ENCODE measurements at places on chromosomes 1 and 21. TPM values are rescaled to one million over a fixed set of nuclear protein-coding genes. Genes with fewer than 3 reads are reported as not detected.

DNA sequence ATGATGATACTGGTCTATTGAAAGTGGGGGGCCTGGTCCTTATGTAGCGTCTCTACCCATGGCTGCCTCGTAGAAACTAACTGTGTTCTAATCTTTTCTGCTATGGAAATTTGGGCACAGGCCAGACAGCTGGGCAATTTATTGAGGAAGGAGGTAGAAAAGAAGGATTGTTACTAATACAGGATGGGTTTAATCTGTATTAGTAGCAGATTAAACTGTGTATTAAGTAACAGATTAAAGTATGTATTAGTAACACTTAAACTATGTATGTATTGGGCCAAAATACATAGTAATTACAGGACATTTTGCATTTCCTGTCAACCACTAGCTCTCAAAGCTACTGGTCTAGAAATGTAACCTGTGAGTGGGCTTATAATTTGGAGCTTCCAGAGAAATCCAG, 142.0 kb downstream of the MAST2 start:
- H3K4me3 ChIP-seq = no peak overlapping the region
- no peaks in the 10 kb centered on the region for H3K4me1 ChIP-seq
- no peaks in the 10 kb centered on the region for H3K36me3 ChIP-seq
- no peak overlapping the region for H3K27ac ChIP-seq

DNA sequence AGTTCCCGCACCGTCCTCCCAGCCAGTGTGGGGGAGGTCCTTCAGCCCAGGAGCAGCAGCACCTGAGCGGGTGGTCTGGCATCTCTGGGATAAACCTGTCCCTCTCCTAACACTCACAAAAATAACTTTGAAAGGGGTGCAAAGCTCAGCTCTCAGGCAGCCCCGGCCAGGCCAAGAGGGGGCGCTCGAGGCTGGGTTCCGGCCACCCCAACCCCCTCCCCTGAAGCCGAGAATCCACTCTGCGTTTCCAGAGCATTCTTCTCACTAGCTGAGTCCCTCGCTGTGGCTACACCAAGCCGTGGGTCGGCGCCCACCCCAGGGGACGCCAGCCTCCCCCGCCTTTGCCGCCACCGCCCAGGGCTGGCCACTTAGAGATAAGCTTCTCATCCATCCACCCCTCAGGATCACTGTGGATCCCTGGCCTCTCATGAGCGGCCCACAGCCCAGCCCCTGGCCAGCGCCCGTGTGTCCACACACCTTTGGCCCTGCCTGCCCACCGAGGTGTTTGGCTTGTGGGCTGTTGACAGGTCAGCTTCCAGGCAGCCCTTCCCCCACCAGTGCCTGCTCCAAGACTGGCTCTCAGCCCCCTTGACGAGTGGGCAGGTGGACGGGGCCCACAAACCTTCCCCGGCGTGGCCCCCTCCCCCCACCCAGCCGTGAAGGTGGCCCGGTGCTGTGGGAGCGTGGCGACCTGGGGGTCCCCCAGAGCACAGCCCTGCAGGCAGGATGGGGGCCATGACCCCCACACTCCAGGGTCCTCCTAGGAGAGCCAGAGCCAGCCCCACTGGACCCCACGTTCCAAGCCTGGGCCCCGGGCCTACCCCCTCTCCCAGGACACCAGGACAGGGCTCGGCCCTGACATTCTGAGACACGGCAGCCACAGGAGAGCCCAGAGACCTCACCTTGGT, 1.9 kb downstream of the FTCD start:
- no peaks in the 10 kb centered on the region for H3K27me3 ChIP-seq
- no peak overlapping the region for H3K4me3 ChIP-seq
- peaks cover 22% of the 10 kb centered on the region for H3K4me1 ChIP-seq
- DNase-seq = peak; percentile 73
- H3K36me3 ChIP-seq = no peaks in the 10 kb centered on the region
- peak overlapping the region; percentile 88 for H3K27ac ChIP-seq

- H3K36me3 ChIP-seq = no peaks in the 10 kb centered on the region
- H3K27me3 ChIP-seq = no peaks in the 10 kb centered on the region
- no peaks in the 10 kb centered on the region for H3K4me1 ChIP-seq
- no peak overlapping the region for H3K27ac ChIP-seq
- H3K4me3 ChIP-seq = no peak overlapping the region
These were observed 170.1 kb upstream of the IRF2BP2 start for GRCh38 chr1:234780112-234780511.

DNA sequence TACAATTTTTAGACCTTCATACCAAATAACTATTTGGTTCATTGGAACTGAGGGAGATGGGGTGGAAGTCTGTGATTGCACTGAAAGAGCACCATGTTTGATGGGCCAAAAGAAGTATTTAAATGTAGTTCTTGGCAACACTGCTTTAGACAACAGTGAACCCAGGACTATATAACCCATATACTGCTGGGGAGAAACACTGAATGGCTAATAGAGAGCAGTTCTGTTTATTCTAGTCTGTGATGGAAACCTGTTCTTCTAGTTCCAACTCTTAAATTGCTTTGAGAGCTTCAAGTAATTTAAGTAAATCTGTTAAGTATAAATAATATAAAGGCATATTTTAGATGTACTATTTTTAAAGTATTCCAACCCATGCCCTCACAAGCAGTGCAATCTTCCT, 96.3 kb downstream of the NIBAN1 start:
- H3K27ac ChIP-seq = no peak overlapping the region
- no peak for DNase-seq
- no peak overlapping the region for H3K4me3 ChIP-seq
- H3K27me3 ChIP-seq = no peaks in the 10 kb centered on the region

DNA sequence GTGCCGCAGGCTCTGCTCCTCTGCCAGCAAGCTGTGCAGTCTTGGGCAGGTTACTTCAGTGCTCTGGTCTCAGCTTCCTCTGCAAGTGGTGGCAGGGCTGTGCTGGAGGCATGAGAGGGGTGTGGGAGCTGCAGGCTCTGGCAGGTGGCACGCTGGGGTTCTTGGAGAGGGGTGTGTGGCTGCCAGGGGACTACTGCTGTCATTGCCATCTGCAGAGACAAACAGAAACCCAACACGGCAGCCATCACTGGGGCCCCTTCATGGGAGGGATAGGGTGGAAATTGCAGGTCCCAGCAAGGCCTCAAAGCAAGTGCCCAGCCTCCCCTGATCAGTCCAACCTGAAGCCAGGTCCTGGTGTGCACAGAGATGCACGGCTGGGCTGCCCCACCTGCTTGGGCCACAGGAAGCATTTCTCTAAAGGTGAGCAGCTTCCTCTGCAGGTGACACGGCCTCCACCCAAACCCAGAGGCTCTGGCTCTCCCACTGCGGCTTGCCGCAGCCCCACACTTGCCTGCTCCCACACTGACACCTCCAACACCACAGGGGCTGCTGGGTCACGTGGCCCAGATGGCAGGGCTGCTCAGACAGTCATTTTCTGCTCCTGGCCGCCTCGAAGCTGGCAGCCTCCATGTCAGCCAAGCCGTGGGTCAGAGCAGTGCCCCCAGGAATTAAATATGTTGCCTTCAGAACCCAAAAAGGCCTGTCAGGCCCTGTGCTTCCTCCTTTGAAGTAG, 4.1 kb upstream of the COL6A2 start:
- DNase-seq = no peak
- no peaks in the 10 kb centered on the region for H3K36me3 ChIP-seq
- no peaks in the 10 kb centered on the region for H3K27me3 ChIP-seq
- H3K27ac ChIP-seq = no peak overlapping the region
- no peak overlapping the region for H3K4me3 ChIP-seq
- peaks cover 3% of the 10 kb centered on the region for H3K4me1 ChIP-seq

DNA sequence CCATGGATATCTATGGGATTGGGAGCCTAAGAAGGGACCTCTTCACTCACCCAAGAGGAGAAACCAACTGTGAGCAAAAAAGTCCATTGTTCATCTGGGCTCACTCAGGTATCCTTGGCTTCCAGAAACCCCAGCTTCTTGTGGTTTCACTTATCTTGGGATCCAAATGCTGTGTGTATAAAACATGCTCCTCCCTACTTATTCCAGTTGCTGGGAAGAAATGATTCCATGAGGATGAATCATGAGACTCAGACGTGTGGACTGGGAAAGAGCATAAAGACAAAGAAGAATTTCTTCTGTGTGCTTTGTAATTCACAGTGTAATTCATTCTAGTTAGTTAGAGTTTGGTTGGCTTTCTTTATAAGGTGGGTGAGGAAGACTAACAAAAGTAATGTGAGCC, 283.7 kb downstream of the ZNF648 start:
- no peak overlapping the region for H3K27ac ChIP-seq
- no peaks in the 10 kb centered on the region for H3K27me3 ChIP-seq
- no peak overlapping the region for H3K4me3 ChIP-seq
- no peaks in the 10 kb centered on the region for H3K4me1 ChIP-seq
- no peaks in the 10 kb centered on the region for H3K36me3 ChIP-seq

DNA sequence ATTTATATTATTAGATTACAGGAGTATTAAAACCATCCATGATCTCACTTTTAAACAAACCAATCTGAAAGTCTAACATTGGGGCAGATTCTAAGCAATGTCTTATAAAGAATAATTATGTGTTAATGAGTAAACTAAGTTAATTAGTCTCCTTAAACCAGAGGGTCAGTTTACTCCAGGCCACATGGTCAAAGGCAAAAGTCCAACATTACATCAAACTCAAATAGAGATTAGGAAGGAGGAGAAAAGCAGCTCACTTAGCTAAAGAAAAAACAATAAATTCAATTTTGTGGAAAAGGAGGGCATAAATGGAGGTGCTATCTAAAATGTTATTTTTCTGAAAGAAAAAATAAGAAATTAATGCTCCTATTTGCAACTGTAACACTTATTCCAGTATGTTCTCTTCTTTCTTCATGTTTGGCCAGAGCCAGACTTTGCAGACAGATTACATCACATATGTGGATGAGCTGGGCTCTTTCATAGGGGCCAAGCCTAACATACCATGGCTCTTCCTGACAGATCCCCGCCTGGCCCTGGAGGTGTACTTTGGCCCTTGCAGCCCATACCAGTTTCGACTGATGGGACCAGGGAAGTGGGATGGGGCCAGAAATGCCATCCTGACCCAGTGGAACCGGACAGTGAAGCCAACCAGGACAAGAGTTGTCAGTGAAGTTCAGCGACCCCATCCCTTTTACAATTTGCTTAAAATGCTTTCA, 24.3 kb upstream of the FMO2 start:
- no peak overlapping the region for H3K4me3 ChIP-seq
- peaks cover 8% of the 10 kb centered on the region for H3K4me1 ChIP-seq
- no peak overlapping the region for H3K27ac ChIP-seq

GRCh38 chr1:224939844-224940425, 10.5 kb downstream of the DNAH14 start:
- no peak for DNase-seq
- no peak overlapping the region for H3K4me3 ChIP-seq
- H3K27me3 ChIP-seq = no peaks in the 10 kb centered on the region
- H3K27ac ChIP-seq = no peak overlapping the region

DNA sequence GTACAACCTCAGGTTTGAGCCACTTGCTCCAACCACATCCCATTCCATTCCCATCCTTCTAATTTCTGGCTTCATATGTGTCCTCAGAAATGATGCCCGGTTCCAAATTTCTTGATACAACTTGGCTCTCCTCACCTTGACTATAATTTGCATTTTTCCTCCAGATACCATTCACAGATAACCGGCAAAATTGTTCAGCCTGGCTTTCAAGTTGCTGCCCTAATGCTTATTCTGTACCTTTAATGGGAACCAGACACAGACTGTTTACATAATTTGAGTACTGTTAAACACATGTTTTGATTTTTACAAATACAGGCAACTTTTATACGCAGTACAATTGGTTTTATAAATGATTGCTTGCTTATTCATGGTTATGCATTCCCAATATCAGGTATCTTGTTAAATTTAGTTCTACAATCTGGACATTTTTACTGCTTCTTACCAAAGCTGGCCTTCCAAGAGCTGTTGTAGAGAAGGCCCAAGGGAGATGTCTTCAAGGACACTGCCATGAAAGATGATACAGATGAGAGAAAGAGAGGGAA, 649.5 kb upstream of the CAMK1G start:
- no peaks in the 10 kb centered on the region for H3K36me3 ChIP-seq
- no peaks in the 10 kb centered on the region for H3K4me1 ChIP-seq
- H3K27me3 ChIP-seq = no peaks in the 10 kb centered on the region
- H3K27ac ChIP-seq = no peak overlapping the region
- no peak for DNase-seq
- H3K4me3 ChIP-seq = no peak overlapping the region

DNA sequence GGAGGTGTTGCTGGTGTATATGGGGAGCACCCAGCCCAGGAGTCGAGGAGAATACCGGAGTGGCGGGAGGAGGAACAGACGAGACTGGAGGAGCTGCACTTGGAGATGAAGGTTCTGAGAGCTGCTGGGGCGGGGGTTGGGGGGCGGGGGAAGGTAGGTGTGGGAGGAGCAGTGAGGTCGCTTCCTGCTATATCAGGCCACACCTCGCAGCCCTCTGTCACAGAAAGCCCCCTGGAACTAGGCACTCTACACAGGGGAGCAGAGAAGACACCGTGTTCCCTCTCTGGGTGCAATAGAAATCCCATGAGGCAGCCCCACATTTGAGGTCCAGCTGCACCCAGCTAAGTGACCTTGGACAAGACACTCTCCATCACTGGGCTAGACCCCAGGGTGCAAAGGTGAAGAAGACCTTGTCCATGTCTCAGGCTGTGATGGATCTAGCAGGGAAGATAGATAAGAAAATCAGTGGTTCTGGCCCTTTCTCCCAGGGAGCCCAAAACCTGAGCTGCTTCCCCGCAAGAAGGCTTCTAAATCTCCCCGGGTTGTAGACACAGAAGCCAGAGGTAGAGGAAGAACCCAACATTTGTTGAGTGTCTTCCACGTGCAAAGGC, 155.8 kb upstream of the EDN2 start:
- H3K27ac ChIP-seq = no peak overlapping the region
- no peaks in the 10 kb centered on the region for H3K27me3 ChIP-seq
- DNase-seq = no peak
- no peaks in the 10 kb centered on the region for H3K4me1 ChIP-seq

- no peak for DNase-seq
- no peaks in the 10 kb centered on the region for H3K27me3 ChIP-seq
- no peaks in the 10 kb centered on the region for H3K4me1 ChIP-seq
- no peak overlapping the region for H3K27ac ChIP-seq
- H3K36me3 ChIP-seq = no peaks in the 10 kb centered on the region
These were observed 4.2 kb downstream of the HTR6 start for GRCh38 chr1:19668888-19669287.

DNA sequence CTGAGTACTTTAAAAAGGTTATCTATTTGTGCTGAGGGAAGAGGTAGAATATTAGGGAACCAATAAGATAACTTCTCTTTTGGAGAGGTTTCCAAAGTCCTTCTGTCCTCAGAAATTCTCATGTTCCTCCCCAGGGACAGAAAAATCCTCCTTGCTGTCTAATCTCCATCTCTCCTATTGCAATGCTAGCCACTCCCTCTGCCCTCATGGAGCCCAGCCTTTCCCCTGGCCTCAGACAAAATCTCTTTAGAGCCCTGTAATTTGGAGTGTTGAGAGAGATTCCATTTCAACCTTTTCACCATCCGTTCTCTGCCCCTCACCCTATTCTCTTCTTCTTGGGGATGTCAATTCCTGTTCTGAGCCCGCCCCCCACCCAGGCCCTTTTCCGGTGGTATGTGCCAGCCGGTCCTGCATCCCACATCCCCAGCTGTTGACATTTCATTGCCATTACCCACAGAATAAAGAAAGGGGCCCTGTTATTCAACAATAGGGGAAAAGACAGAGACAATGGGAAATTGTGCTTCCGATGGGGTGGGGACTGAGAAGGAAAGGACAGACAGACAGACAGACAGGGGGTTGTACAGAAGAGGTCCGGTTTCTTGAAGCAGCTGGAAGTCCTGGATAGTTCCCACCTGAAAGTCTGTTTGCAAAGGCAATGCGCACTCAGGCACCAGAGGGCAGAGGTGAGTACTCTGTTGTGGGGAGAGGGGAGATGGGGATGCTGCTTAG, at the start of gene HAPLN2:
Gene HAPLN2 (plus strand): TSS at position 563 of the 729 bp plus-strand sequence. CDS start 4,076 bp downstream, outside the sequence.
- H3K27ac ChIP-seq = no peak within 1 kb of the TSS
- DNase-seq = no peak
- H3K36me3 ChIP-seq = no peaks in the 10 kb centered on the region
- H3K4me3 ChIP-seq = no peak within 1 kb of the TSS
- peaks cover 14% of the 10 kb centered on the region for H3K4me1 ChIP-seq

The SAMD13 gene
- total RNA-seq = 6.1 TPM

The CRYAA gene
- 0.31 TPM for total RNA-seq

Measured in testis (tissue), 5 donors.